ENCODE measurements at places on chromosomes 4 and X. TPM values are rescaled to one million over a fixed set of nuclear protein-coding genes. Genes with fewer than 3 reads are reported as not detected.

GRCh38 chr4:7367406-7367805 lies 67.3 kb downstream of the PSAPL1 start:
- DNase-seq = no peak

The ADGRG4 gene
- not detected for total RNA-seq

DNA sequence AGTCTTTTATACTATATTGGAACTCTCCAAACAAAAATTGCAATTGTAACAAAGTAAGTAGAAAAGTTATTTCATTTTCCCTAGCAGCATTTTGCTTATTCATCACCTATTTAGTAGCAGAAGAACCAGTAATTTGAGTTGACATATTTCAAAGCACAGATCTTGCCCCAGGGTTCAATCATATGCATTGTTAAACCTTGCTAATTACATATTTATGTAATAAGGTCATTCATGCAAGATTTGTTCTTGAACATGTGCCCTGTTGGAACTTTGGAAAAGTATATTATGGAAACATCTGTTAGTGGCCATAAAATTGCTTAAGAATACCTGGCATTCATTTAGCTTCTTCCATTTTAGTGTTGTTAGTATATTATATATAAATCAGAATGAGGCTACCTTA lies 191.7 kb downstream of the TLL1 start:
- DNase-seq = no peak

The GAGE2A gene
- not detected for total RNA-seq

The GLRA2 gene
- total RNA-seq = not detected

The TRIM61 gene
- not detected for total RNA-seq

DNA sequence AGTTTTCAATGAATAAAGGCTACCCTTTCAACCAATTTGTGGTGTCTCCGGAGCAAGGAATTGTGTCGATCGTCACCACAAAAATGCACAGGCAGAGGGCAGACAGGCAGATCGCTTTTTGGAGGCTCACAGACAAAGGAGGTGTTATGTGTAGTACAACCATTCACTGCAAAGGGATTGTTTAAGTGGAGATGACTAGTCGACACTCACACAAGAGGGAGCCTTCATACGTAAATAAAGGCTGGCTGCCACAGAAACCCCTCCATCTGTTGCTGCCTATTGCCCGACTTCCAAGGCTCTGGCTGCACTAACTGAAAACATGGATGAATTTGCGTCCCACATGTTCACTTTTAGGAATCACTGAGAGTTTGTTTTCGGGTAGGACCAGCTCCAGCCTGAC lies 281.1 kb downstream of the NKX6-1 start:
- no peak for DNase-seq

The DGKK gene
- not detected for total RNA-seq

The SRP72 gene
- total RNA-seq = 66.9 TPM

DNA sequence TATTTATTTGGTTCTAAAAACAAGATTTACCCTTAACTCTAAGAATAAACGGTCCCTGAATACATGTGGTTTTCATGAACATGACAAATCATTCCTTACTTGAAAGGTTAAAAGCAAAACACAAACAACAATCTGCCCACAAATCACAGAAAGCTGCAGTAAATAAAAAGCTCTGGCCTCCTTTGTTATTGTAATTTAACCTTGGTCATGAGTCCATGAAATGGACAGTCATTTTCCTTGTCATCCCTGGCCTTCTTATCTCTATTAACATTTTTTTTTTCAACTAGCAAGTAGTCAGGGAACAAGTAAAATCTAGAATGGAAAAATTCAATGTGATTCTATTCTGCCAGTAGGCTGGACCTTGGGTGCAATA lies 92.7 kb downstream of the SCD5 start:
- no peak for DNase-seq

The MYOZ2 gene
- total RNA-seq = not detected

GRCh38 chr4:879729-880077 lies 52.4 kb downstream of the GAK start:
- no peak for DNase-seq

- DNase-seq = no peak
These were observed 303.7 kb downstream of the ARHGAP24 start for GRCh38 chr4:85778632-85779131.

The EDA gene
- 2.5 TPM for total RNA-seq

DNA sequence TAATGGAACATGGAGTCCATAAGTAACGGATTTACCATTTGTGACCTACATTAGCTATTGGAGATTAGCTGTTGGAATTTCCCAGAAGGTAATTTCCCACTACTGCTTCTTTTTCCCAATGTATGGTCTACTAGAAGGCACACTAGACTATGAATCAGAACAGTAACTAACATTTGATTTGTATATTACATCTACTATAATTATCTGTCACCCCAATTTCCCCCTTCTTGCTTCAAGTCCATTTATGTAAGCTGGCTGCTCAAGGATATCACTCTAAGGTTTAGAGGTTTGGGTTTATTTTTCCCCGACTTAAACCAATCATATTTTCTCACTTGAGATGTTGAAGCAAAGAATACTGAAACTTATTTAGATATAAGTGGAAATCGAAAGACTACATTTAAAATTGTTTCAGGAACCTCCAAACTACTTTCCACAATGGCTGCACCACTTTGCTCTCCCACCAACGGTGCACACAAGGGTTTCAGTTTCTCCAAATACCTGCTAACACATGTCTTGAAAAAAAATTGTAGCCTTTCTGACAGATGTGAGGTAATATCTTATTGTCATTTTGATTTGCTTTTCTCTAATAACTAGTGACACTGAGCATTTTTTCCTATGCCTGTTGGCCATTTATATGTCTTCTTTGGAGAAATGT lies 33.3 kb upstream of the H2AZ1 start:
- no peak for DNase-seq

The PDCL2 gene
- not detected for total RNA-seq

The MAGEC1 gene
- not detected for total RNA-seq

DNA sequence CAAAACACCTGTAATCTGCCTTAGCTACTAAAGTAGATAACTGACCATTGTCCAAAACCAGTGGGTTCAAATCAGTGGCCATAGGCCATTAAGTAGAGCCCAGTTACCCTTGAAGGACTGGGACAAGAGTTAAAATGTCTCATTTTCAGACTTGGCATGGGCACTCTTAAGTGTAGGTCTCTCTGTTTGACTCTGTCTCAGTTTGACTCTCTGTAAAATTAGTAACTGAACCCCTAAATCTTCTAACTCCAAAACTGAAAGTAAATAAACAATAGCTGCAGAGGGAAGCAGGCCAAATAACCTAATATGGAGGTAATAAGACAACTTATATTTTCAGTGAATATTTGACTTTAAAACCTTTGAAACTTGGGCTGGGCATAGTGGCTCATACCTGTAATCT lies 89.1 kb downstream of the SLC16A2 start:
- DNase-seq = no peak

DNA sequence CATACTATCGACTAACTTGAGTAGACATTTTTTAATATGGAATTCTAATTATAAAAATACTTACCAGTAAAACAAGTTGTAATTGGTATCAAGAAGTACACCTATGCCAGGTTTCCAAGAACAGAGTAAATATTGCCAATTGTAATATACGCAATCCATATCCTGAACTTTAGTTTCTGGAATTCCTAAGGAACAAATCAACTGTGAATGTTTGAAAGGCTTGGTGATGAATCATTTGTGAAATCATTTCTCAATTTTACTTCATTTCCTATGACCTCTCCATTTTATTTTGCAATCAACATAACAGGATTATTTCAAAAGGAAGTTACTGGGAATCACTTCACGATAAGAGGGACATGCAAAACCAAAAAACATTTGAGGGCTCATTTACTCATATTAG lies 3.7 kb downstream of the IL13RA2 start:
- DNase-seq = no peak

GRCh38 chrX:4320436-4320947 lies 607.0 kb upstream of the PRKX start:
- no peak for DNase-seq

DNA sequence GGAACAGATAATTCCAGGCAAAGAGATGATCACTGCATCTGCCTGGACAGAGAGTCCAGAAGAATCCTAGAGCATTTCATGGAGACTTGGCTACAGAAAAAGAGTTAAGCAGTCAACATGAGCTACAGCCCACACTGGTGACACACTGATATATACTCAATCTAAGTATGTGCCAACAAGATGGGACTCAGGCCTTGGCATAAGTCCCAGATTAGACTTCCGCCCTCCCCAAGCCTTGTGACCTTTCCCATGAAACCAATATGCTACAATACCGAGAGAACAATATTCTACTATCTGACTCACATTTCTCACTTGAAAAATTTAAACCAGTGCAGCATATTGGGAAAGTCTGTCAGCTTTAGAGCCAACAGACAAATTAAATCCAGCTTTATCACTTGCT lies 65.7 kb upstream of the SLITRK2 start:
- DNase-seq = peak; percentile 1

GRCh38 chr4:144901141-144901540 lies 196.9 kb downstream of the ANAPC10 start:
- DNase-seq = no peak

DNA sequence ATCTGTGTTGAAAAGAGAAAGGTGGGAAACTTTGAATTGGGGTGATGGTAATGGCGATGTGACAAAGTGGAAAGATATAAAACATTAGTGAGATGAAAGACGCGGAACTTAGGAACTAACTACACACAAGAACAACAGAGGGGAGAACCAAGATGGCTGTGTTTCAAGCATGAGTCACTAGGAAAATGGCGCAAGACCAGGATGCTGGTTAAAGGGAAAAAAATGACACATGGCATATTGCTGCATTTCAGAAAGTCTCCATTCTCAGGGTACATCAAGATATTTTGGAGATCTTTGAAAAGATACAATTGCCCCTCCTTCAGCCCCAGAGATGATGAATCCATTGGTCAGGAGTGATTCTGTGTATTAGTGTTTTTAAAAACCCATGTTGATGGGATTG lies 164.4 kb downstream of the FBXO8 start:
- peak; percentile 4 for DNase-seq

DNA sequence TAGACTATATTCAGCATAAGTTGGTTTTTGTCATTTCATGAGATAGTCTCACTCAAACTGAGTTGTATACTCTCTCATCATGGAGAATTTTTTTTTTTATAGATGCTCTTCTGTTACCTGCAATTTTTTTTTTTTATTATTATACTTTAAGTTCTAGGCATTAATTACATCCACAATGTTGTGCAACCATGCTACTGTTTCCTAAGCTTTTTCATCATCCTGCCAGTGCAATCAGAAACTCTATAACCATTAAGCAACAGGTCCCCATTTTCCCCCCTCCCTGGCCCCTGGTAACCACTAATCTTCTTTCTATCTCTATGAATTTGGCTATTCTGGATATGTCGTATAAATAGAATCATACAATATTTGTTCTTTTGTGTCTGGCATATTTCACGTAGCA lies 321.6 kb downstream of the STIM2 start:
- DNase-seq = no peak

- DNase-seq = peak; percentile 58
These were observed 76.3 kb upstream of the TRIM2 start for GRCh38 chr4:153127760-153128494.

The SPANXD gene
- total RNA-seq = not detected

DNA sequence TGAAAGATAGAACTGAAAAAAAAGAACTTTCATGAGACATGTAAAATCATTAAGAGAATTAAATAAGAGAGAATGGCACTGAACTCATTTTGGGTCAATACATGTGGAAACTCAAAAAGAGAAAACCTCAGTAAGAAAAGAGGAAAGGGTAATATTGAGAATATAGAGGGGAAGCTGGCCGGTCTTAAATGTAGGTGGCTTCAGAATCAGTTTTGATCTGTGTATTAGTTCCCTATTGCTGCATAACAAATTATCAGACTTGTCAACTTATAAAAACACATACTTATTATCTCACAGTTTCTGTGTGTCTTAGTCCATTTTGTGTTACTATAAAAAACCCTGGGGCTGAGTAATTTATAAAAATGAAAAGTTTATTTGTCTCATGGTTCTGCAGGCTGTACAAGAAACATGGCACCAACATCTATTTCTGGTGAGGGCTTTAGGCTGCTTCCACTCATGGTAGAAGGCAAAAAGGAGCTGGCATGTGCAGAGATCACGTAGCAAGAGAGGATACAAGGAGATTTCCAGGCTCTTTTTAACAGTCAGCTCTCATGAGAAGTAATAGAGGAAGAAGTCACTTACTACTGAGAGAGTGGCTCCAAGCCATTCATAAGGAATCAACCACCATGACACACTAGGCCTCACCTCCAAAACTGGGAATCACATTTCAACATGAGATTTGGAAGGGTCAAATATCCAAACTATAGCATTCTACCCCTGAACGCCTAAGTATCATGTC lies 29.6 kb downstream of the SATL1 start:
- DNase-seq = no peak

GRCh38 chr4:144280688-144281087 lies 140.2 kb upstream of the GYPA start:
- no peak for DNase-seq

DNA sequence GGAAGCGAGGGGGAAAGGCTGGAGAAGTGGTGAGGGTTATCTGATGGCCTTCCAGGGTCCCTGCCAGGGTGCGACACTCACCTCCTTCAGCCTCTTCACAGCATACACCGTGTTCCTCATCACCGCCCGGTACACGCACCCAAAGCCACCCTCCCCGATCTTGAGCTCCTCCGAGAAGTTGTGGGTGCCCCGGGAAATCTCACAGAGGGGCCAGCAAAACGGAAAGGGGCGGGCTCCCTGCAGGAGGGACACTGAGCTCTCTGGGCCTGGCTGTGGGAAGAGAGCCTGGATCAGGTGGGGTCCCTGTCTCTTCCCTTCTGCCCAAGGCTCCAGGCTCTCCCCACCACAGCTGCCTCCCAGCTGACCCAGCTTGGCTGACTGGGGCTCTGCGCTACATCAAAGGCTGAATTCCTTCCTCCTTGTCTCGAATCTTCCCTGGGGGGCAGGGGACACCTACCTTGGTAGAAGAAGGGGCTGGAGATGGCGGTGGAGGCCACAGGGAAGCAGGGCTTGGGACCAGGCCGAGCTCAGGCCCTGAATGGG lies 1.1 kb downstream of the IRAK1 start:
- no peak for DNase-seq

- no peak for DNase-seq
These were observed 196.9 kb upstream of the GRID2 start for GRCh38 chr4:92106816-92107215.

The UGT8 gene
- not detected for total RNA-seq

The TCP11X2 gene
- not detected for total RNA-seq

DNA sequence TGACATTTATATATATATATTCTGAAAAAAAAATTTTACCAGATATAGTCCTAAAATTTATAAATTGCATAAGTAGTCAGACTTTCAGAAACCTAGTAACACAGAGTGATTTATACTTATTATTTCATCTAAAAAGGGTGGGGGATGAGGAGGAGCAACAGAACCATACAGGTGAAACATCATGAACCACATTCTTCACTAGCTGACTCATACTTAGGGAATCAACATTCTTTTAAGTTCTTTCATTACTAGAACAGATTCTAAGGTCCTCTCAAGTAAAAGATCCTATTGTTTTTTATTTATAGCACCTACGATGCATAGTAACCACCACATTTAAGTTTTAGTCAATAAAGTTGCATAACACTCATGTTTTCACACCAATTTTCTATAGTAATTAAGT lies 166.1 kb downstream of the LRBA start:
- DNase-seq = no peak

Measured in dermis microvascular lymphatic vessel endothelial cell (primary cell).